Stimulated activated CD4-positive, alpha-beta T cell treated with anti-CD3 and anti-CD28 coated beads, Interleukin-1b, Interleukin-23, amount 100 ng/mL, for 24 hours (primary cell): ENCODE measurements at places on chromosomes 3 and 15.

DNA sequence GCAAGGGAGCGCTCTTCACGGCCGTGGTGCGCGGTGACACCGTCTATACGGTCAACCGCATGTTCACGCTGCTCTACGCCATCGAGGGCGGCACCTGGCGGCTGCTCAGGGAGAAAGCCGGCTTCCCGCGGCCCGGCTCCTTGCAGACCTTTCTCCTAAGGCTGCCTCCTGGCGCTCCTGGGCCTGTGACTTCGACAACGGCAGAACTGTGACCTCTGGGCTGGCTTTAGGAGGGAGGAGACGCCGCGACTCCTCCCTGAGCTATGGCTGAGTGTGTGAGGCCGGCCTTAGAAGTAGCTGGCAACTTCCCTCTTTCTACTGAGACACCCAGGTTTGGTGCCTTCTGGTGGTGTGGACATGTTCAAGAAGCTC is 1.4 kb downstream of the KBTBD13 start:
- peak; percentile 39 for DNase-seq

- no peak for DNase-seq
Observed at GRCh38 chr15:90570643-90571042, 40.9 kb downstream of the CRTC3 start.

- DNase-seq, result no peak
Observed at GRCh38 chr3:127013758-127014535, 31.0 kb downstream of the PLXNA1 start.

DNA sequence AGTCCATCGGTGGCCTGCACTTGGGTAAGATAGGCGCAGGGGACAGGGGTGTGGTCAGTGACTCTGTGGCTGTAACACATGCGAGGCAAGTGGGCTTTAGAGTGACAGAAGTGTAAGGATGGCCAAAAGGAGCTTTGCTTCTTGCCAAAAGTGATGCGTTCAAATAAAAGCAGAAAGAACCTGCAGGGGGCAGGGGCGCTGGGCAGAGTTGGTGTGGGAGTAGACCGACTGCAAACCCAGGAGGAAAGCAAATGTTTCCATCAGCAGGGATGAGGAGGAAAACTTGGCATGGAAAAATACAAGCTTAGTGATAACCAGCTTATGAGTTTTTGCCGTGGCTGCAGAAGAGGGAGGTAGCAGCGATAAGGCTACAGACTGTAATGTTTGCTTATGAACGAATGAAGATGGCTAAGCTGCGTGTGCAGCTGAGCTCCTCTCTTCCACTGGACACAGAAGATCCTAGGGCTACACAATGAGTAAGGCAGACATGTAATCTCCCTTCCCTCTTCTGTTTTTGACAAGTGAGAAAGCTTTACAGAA is 149.4 kb downstream of the WNT5A start:
- DNase-seq, result no peak

DNA sequence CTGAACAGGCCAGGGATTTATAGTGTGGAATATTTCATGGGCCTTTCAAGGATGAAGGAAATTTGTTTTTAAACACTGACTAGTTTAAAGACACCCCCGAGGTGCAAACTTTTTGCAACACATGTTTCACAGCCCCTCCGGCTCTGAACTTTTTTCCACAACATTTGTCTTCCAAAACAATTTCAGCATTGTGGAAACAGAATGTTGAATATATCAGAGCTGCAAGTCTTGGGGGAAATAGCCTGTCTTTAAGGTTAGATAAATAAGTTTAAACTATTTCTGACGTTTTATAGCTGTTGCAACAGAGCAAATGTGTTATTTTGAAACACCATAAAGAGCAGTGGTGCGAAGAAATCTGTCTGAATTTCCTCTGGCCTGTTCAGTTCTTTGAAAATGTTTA is 229.2 kb upstream of the GOLGA6L4 start:
- no peak for DNase-seq

DNA sequence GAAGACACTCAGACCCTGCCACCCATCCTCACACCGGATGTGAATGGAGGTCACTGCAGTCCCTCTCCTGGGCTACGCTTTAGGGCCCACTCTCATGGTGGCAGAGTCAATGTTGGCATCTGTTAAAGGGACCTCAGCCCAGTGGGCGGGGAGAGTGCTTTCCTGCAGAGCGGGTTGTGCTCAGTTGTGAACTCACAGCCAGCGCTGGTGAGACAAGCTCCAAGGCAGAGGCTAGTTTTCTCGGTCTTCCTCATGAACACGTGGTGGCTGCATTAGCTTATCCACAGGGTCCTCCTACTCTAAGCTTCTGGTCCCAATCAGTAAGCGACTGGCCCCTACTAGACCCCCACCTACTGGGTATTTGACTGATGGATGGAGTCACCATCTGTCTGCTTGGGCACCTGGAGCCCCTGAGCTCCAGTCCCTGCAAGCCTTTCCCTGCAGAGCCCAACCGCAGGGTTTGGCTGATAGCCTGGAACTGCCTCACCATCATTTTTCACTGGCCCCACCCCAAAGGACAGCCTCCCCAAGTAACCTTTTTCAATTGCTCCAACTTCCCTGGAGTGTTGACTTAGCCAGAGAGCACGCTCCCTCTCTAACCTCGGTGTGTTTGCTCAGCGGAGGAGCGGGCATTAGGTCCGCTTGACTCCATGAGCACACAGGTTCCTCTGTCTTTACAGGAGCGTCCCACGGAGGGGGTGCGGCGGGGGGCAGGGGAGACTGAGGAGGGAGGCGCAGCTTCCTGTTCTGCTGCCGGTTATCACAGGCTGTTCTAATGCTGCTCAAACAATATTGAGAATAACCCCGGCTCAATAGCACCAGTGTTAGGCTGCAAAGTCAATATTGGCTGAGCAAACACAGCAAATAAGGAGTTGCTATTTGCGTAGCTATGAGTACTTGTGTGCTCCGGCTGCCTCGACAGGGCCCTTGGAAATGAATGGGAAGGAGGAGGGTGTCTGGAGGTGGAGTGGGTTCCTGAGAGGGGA is 141.7 kb downstream of the RPLP1 start:
- no peak for DNase-seq

DNA sequence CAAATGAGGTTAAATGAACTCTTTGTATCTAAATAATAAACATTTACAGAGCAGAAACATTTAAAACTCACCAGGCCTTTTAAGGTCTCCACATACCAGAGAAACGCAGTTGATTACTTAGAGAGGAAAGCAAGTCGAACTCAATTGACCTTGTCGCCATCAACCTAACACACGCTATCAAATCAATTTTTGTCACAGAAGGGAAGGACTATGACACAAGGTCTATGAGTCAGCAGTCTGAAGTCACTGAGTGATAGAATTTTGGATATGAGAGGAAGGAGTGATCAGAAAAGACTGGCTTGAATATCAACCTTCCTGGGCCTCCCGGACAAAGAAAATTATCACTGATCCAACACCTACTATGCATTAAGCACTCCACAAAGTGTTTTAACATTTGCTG is 514.4 kb upstream of the ZNF385D start:
- no peak for DNase-seq

DNA sequence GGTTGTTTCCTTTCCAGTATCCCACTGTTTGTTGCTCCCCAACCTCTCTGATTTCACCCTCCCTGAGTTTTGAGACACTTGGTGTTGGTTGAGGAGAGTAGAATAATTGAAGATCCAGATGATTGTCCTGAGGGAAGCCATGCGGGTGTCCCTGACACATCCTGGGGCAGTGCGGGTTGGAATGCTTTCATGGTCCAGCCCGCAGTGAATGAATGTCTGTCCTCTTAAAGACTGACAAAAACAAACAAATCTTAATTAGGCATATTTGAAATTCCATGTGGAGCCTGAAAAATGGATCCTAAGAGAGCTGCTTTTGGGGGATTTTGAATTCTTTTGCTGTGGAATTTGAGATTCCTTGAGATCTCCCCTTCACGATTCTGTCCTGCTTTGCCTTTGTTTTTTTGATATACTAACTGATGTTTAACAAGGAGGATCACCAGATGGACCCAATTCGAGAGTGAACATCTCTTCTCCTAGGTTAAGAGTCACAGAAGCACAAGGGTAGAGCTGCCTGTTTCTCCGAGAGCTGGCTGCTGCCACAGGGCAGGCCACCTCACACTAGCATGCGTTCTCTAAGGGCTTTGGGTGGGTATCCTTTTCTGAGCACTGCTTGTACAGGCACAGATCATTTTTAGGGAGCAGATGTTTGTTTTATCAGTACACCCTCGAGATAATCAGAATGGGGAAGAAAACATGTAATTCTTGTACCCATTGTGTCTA is 47.4 kb downstream of the GPR171 start:
- no peak for DNase-seq

DNA sequence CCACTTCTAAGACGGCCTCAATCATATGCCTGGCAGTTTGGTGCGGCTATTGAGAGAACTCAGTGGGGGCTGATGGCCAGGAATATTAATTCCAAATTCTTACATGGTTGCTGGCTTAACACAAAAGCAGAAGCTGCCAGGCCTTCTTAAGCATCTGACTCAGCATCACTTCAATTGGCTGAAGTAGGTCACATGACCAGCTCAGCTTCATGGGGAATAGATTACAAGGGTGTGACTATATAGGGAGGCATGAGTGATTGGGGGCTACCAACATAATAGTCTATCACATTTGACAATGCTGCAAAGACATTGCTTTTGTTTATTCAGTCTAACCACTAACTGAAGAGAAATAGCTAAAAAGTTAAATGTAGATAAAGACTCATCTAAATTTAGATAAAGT is 101.6 kb upstream of the ANKRD28 start:
- DNase-seq, result no peak

GRCh38 chr3:178971614-178972013 is 100.0 kb downstream of the ZMAT3 start:
- DNase-seq, result no peak

DNA sequence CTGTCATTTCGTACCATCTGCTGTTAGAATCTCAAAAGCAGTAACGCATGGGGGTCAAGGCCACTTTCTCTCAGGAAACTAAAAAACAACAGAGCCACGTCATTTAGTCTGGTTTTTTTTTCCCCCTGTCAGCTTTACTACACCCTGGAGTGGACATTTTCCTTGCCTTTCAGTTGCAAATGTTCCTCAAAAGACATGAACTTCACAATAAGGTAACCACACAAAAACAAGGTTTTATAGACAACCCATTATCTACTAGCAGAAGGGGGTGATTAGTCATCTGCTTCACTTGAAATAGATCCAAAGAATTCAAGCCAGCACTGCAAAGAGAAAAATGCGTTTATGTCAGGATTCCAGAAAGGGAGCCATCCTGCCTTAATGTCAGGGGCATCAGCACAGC is 171.8 kb upstream of the CDIN1 start:
- DNase-seq, result no peak

DNA sequence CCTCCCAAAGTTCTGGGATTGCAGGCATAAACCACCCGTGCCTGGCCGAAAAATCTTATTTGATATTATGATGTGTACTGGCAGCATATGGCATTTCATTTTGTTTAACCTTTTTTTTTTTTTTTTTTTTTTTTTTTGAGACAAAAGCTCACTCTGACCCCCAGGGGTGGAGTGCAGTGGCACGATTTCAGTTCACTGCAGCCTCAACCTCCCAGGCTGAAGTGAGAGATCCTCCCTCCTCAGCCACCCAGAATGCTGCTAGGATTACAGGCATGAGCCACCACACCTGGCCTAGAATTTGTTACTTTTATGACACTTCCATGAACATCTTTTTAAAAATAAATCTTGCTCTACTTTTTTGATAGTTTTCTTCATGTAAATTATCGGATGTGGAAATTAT is 12.0 kb downstream of the TERB2 start:
- no peak for DNase-seq

DNA sequence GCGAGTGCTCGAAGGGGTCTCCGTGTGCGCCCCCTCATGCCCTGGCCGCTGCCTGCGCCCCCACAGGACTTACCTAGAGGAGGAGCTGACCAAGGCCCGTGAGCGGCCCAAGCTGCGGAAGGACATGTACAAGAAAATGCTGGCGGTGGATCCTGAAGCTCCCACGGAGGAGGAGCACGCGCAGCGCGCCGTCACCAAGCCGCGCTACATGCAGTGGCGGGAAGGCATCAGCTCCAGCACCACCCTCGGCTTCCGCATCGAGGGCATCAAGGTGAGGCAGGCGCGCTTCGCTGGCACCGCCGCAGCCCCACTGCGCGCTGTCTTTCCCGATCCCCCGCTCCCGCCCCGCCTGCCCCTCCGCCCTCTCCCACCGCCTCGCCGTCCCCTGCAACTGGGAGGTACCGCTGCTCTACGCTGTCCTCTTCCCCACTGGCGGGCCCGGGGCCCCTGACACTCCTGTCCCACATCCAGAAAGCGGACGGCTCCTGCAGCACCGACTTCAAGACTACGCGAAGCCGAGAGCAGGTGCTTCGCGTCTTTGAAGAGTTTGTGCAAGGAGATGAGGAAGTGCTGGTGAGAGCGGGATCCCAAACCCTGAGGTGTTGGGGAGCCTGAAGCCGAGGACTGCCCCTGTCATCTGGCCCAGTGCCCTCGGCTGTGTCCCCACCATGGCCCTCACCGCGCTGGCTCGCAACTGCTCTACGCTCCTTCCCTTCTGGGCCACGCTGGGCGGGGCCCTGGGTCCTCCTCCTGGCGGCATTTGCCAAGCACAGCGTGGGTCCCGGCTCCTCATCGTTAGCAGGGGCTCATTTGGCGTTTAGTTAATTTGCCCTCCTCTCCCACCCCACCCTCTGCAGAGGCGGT is 8.5 kb downstream of the ITPKA start:
- no peak for DNase-seq

- no peak for DNase-seq
Observed at GRCh38 chr3:194386066-194386465, 13.0 kb downstream of the GP5 start.

GRCh38 chr3:138724443-138724842 is 110.3 kb downstream of the PIK3CB start:
- no peak for DNase-seq

- no peak for DNase-seq
Observed at GRCh38 chr15:80070840-80071239, 11.4 kb downstream of the ZFAND6 start.

DNA sequence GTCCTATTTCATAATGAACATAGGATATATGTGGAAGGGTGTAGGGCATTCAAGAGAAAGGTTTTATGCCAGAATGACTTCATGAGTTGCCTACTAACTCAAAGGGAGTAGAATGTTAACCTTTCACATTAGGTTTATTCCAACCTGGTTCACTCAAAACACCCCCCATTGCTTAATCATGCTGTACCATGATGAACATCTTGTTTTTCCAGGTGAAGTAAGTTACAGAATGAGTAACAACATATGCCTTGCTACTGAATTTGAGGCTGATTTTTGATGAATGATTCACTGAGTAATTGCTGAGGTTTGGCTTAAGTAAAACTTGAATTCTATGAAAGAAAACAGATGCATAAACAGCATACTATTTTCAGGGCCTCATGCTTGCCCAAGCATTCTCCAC is 5.9 kb upstream of the CLDN16 start:
- DNase-seq, result no peak

- no peak for DNase-seq
Observed at GRCh38 chr15:63729115-63729884, 104.4 kb downstream of the HERC1 start.
